Suppressor macrophage (primary cell): ENCODE measurements at places on chromosomes 7 and 10.

GRCh38 chr7:138890499-138891445, 90.4 kb downstream of the KIAA1549 start:
- DNase-seq = no peak

GRCh38 chr7:116938678-116939077, 14.6 kb upstream of the ST7 start:
- DNase-seq = no peak

DNA sequence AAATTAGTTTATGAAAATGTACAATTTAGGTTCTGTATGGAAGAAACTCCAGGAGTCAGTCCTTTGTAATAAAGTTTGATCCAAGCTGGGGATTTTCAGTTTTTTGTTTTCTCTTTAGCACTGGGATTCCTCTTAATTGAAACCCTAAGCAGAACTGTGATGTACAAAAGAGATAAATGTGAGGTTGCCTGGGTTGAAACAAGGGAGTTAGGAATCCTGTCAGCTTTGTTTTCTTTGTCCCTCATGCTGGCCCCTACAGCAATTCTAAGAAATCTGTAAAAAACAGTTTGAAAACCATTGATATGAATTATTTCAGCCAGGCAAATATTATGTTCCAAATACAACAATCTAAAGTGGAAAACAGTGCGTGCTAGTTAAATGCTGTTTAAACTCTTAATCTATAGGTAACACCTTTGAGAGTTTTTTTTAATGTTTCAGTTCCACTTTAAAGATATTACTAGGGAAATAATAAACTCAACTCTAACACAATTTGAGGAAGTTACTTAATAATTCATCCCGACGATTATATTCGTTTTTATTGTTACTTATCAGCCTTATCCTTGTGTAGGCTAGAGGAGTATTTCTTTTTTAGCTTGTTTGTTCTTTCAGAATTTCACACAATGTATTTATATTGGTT, 65.3 kb downstream of the SGCE start:
- DNase-seq = no peak

GRCh38 chr7:123355576-123356190, 155.9 kb upstream of the SLC13A1 start:
- DNase-seq = no peak

DNA sequence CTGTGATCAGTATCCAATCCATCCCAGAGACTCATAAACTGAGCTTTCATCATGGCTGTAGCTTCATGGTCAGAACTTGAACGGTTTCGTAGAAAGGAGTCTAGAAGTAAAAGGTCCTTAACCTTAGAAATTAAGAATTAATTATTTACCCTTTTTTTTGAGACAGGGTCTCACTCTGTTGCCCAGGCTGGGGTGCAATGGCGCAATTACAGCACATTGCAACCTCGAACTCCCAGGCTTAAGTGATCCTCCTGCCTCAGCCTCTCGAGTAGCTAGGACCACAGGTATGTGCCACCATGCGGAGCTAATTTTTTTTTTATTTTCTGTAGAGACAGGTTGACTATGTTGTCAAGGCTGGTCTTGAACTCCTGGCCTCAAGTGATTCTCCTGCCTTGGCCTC, 41.7 kb downstream of the ATAD1 start:
- no peak for DNase-seq

DNA sequence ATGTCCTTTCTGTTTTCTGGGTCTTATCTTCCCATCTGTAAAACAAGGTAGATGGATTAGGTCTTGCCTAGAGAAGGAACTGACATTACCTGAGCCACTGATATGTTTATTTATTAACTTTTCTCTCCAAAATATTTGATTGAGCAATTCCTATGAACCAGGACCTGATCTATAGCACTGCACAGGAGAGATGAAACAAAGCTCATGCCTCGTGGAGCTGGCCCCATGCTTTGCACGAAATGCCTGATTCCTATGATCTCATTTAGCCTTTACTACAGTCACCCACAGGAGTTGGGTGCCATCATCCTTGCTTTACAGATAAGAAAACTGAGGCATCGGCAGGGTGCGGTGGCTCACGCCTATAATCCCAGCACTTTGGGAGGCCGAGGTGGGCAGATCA, 48.2 kb upstream of the ZMIZ1 start:
- no peak for DNase-seq

- DNase-seq = no peak
These were observed 40.0 kb upstream of the RASGEF1A start for GRCh38 chr10:43306899-43307298.

DNA sequence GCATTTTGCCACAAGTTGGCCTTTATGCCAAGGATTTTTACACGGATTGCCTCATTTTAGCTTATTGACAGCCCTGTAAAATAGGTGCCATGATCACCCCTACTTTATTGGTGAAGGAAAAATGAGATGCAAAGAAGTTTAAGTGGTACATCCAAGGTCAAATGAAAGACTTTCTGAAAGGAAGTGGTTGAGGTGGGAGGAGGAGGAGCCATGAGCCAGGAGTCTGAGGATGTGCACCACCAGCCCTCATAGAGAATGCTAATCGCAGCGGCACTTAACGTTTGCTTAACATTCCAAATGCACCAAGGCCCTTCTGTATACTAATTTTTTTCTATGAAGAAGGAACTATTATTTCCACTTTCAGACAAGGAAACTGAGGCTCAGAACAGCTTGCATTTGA, 31.0 kb upstream of the LRRC18 start:
- no peak for DNase-seq

DNA sequence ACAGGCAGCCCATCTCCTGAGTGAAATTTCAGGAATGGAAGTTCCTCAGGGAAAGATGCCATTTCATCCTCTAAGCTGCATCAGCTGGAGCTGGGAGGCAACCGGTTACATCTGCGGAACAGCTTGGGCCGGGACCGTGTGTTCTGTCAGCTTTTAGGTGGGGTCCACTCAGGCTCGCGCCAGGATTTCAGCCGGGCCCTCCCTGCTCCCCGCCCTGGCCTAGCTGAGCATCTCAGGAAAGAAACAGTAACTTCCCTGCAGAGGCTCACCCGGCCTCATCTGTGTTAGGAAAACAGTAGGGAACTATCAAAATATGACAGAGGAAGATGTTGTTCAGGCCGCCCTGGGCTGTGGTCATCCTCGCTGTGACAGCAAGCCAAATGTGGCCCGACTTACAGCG, 110.4 kb downstream of the TRIL start:
- no peak for DNase-seq

GRCh38 chr7:8179486-8179885, 82.5 kb downstream of the ICA1 start:
- no peak for DNase-seq

DNA sequence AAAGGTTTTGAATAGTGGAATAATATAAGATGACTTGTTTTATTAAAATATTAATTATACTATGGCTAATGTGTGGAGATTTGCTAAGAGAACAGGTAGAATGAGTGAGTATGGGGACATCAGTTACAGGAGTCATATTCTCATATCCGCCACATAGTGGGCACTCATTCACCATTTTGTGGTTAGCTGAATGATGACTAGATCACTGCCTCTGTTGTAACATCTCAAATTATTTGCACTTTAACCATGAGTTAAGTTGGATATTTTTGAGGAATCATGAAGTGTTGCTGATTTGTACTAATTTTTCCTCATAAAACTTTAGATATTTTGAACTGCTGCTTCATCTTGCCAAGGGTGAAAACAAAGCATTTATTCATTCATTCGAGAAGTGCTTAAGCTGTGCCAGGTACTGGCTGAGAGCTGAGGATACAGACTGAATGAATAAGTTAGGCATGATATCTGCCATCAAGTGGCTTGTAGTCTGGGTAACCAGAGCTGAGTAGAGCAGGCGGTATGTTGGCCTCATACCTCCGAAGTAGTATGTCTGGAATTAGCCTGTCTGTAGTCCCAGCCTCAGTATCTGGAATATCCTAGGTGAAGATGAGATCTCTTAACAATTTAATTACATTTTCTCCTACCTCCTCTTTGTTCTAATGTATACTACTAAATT, 100.5 kb downstream of the ZEB1 start:
- no peak for DNase-seq

- DNase-seq = peak; percentile 12
These were observed 23.4 kb upstream of the DPYSL4 start for GRCh38 chr10:132163278-132163765.

DNA sequence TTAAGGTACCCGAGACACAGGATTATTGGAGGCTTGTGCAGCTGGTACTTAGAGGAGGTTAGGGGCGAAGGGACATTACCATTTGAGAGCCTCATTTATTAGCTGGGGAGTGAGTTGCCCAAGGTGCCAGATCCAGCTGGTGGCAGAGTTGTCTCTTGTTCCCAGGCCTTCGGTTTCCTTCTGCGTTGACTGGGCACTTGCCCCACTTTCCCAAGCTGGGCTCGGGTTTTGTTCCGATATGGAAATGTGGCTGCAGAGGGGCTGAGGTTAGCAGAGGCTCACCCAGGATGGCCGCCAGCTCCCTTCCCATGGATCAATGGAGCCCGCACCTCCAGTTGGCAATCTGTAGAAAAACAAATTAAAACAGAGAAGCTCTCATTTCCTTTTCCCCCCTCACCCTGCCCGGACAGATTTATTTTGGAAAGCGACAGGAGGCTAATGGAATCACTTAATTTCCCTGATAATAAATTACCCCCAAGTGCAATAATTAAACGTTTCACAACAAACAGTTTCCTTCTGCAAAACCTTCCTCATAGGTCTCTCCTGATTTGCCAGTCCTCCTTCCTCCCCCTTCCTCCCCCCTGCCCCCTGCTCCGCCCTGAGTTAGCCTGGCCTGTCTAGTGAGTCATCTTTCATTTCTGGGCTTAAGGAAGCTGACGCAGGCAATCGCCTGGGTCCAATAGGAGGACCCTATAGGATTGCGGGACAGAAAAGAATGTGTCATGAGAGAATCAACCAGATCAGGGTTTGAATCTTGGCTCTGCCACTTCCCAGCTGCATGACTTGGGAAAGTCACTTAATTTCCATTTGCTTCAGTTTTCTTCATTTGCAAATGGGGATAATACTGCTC, 51.7 kb downstream of the ADRA2A start:
- peak; percentile 67 for DNase-seq

DNA sequence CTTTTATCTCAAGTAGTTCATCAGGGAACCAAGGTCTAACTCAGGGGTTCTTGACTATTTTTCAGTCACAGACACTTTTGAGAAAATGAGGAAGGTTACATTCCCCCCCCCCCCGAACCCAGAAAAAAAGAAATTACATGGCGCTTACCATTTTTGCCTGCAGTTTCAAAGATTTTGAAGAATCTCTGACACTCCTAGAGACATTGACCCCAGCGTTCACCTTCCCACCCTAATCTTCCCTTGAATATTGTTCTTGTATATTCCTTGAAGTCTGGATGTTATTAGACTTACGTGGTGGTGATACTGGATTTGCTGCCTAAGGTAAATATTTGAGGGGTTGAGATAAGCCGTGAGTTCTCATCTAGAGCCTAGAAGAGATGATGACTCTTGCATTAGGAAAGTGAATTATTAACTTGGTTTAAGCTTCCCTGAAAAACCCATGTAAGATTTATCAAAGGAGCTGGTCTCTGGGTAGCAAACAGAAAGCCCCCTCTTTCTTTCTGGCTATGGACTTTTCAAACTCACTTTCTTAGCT, 245.7 kb upstream of the FOXK1 start:
- no peak for DNase-seq

DNA sequence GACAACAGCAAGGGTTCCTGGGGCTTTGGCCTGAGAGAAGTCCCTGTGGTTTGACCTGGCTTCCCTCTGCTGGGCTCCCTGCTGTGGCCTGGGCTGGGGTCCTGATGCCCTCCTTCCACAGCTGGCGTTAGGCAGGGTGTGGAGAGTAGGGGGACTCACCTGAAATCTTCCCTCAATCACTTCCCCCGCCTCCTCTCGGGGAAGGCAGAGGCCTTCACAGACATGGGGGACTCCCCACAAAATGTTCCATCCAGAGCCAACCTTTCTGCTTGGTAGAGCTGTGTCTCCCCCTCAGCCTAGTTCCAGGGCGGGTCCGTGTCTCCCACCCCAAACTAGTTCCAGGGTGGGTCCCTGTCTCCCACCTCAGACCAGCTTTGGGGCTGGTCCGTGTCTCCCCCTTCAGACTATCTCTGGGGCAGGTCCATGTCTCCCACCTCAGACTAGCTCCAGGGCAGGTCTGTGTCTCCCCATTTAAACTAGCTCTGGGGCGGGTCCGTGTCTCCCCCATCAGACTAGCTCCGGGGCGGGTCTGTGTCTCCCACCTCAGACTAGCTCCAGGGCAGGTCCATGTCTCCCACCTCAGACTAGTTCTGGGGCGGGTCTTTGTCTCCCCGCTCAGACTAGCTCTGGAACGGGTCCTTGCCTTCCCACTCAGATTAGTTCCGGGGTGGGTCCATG, 2.2 kb downstream of the PVRIG start:
- no peak for DNase-seq

- no peak for DNase-seq
These were observed 71.1 kb upstream of the MYL10 start for GRCh38 chr7:101699881-101700823.

DNA sequence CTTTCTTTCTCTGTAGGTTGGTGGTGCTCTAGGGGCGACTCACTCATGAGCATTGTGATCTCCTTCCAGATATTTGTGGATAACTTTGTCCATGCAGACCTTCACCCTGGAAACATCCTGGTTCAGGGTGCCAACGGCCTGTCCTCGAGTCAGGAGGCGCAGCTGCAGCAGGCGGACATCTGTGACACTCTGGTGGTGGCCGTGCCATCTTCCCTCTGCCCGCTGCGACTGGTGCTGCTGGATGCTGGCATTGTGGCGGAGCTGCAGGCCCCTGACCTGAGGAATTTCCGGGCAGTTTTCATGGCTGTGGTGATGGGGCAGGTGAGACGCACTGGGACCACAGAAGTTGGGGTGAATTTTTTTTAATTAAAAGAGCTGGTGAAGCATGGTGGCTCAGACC, 9.6 kb upstream of the NDUFB2 start:
- DNase-seq = no peak

DNA sequence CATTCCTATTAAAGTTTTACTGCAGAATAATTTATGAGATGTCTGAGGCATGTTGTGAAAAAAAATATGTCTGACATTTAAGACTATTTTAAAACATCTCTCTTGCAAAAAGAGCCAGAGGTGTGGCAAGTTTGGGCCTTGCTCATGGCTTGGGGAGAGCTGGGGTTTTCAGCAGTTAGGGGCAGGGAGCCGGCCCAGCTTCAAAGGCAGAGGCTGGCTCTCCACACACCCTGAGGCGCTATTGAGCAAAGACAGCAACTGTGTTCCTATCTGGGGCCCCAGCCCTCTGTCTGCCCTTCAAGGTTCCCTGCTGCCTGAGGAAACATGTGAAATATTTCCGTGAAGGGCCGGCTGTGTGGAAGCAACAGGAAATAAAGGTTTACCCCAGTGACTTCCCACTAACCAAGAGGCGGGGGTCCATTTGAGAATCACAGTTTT, 94.0 kb downstream of the SORBS1 start:
- no peak for DNase-seq

DNA sequence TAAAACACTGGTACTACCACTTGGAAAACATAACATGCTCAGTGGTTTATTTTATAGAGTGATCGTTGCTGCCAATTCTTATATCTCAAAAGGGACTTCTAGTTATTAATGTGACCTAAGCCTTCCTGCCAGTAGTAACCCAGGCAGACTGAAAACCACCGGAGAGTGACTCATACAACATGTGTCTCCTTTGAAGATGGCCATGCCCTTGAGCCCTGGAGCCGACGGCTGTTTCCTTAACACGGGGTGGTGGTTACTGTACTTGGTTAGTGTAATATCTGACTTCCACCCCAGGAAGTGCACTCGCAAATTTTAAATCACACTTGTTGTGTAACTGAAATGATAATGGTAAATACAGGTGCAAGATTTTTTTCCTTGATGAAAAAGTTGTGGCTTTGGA, 30.5 kb downstream of the JAKMIP3 start:
- peak; percentile 23 for DNase-seq

GRCh38 chr7:140519007-140519399, 39.7 kb upstream of the MKRN1 start:
- DNase-seq = no peak

GRCh38 chr10:777913-778479, 88.5 kb upstream of the DIP2C start:
- no peak for DNase-seq
